ENCODE measurements at places on chromosomes 6 and 20. TPM values are rescaled to one million over a fixed set of nuclear protein-coding genes. Genes with fewer than 3 reads are reported as not detected.

EFCAB8 gene
- 0.95 TPM for total RNA-seq

ARFGEF3 gene
- 9.6 TPM for total RNA-seq

VGLL2 gene
- total RNA-seq = 0.11 TPM

L3MBTL1 gene
- total RNA-seq = 14.5 TPM

ESR1 gene
- total RNA-seq = 6.9 TPM

PSMB9 gene
- total RNA-seq = 6.7 TPM

NKX2-4 gene
- total RNA-seq = not detected

COL9A3 gene
- total RNA-seq = 101 TPM

GSTA3 gene
- not detected for total RNA-seq

IRF4 gene
- total RNA-seq = 2.0 TPM

IRAK1BP1 gene
- total RNA-seq = 25.4 TPM

SLC32A1 gene
- total RNA-seq = not detected

ABHD16A gene
- 42.6 TPM for total RNA-seq

PRRT1 gene
- 0.42 TPM for total RNA-seq

PAK5 gene
- total RNA-seq = 0.48 TPM

ANGPT4 gene
- 0.21 TPM for total RNA-seq

LY86 gene
- 4.1 TPM for total RNA-seq

ANKEF1 gene
- total RNA-seq = 1.7 TPM

RBM24 gene
- total RNA-seq = 18.1 TPM

SYNJ2 gene
- 14.3 TPM for total RNA-seq

SIGLEC1 gene
- 3.2 TPM for total RNA-seq

PTCHD4 gene
- 0.95 TPM for total RNA-seq

KIFC1 gene
- 7.5 TPM for total RNA-seq

SLC35D3 gene
- 0.16 TPM for total RNA-seq

BMP5 gene
- total RNA-seq = 78.7 TPM

PROKR2 gene
- total RNA-seq = not detected

ETV7 gene
- total RNA-seq = 0.79 TPM

PSORS1C2 gene
- not detected for total RNA-seq

TDRD6 gene
- 1.9 TPM for total RNA-seq

HMGCLL1 gene
- total RNA-seq = 14.6 TPM

NT5E gene
- total RNA-seq = 36.9 TPM

CCN6 gene
- not detected for total RNA-seq

SNX21 gene
- total RNA-seq = 33.5 TPM

BEND3 gene
- 3.0 TPM for total RNA-seq

WFDC11 gene
- total RNA-seq = not detected

RCAN2 gene
- total RNA-seq = 23.7 TPM

CPNE5 gene
- total RNA-seq = 4.5 TPM

CD83 gene
- 16.9 TPM for total RNA-seq

TSBP1 gene
- total RNA-seq = not detected

PPP1R3G gene
- 4.7 TPM for total RNA-seq

FBXO9 gene
- 73.2 TPM for total RNA-seq

TP53TG5 gene
- total RNA-seq = 0.69 TPM

DDX43 gene
- total RNA-seq = 0.42 TPM

FILIP1 gene
- 43.7 TPM for total RNA-seq

NR2E1 gene
- not detected for total RNA-seq

TPD52L1 gene
- total RNA-seq = 23.6 TPM

PTPN1 gene
- 15.0 TPM for total RNA-seq
